ENCODE measurements at places on chromosomes 4 and X.

GRCh38 chr4:186593587-186593973 is 38.2 kb upstream of the MTNR1A start:
- H3K4me1 ChIP-seq: no peaks in the 10 kb centered on the region
- no peaks in the 10 kb centered on the region for H3K36me3 ChIP-seq
- DNase-seq: no peak
- no peaks in the 10 kb centered on the region for H3K27me3 ChIP-seq
- H3K4me3 ChIP-seq: no peak overlapping the region
- no peak overlapping the region for H3K27ac ChIP-seq

- H3K4me3 ChIP-seq: no peak overlapping the region
- H3K27me3 ChIP-seq: no peaks in the 10 kb centered on the region
- H3K27ac ChIP-seq: no peak overlapping the region
- no peaks in the 10 kb centered on the region for H3K4me1 ChIP-seq
- no peaks in the 10 kb centered on the region for H3K36me3 ChIP-seq
- DNase-seq: no peak
Observed at GRCh38 chr4:101142259-101142658, 205.1 kb downstream of the PPP3CA start.

DNA sequence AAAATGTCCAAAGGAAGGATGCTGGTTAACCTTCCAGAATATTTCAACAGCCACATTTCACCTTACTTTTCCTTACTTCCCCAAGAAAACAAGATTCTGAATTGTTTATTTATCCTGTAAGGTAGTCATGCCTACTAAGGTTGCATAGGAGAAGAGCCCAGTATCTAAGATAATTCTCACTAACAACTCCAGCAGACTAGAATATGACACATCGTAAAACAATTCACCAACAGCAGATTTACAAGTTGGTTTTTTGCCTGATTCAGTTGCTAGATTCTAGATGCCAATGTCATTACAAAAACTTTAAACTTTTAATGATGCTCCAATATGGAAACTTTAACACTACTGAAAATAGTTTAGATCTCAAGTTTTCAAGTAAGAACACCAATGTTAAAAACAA is 176.4 kb downstream of the IL13RA2 start:
- H3K4me3 ChIP-seq: no peak overlapping the region
- no peaks in the 10 kb centered on the region for H3K27me3 ChIP-seq
- H3K36me3 ChIP-seq: no peaks in the 10 kb centered on the region
- H3K27ac ChIP-seq: no peak overlapping the region

GRCh38 chr4:137526681-137527080 is 5.6 kb downstream of the PCDH18 start:
- peak overlapping the region; percentile 19 for H3K4me3 ChIP-seq
- H3K4me1 ChIP-seq: no peaks in the 10 kb centered on the region
- no peak for DNase-seq
- H3K27ac ChIP-seq: peak overlapping the region; percentile 16

- no peaks in the 10 kb centered on the region for H3K36me3 ChIP-seq
- no peaks in the 10 kb centered on the region for H3K27me3 ChIP-seq
- peak overlapping the region; percentile 52 for H3K27ac ChIP-seq
Observed at GRCh38 chrX:67780694-67781109, 236.9 kb downstream of the AR start.

DNA sequence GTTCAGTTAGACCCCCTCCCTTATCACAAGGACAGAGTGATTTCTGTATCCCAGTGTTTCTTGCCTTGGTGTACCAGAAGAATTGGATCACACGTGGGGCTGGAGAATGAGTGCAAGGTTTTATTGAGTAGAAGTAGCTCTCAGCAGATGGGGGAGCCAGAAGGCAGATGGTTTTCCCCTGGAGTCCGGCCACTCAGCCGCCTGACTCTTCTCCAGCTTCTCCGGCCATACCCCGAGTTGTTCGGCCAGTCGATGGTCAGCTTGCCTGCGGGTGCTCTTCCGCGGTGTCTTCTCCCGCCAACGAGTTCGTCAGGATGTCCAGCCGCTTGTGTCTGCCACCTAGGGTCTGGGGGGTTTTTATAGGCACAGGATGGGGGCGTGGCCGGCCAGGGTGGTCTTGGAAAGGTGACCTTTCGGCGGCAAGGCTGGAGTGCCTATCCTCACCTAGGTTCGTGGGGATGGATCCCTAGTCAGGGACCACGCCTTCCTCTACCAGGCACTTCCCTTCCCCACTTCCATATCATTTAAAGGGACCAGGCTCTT is 14.5 kb downstream of the GAB1 start:
- H3K36me3 ChIP-seq: no peaks in the 10 kb centered on the region
- DNase-seq: no peak
- H3K4me1 ChIP-seq: peaks cover 49% of the 10 kb centered on the region

DNA sequence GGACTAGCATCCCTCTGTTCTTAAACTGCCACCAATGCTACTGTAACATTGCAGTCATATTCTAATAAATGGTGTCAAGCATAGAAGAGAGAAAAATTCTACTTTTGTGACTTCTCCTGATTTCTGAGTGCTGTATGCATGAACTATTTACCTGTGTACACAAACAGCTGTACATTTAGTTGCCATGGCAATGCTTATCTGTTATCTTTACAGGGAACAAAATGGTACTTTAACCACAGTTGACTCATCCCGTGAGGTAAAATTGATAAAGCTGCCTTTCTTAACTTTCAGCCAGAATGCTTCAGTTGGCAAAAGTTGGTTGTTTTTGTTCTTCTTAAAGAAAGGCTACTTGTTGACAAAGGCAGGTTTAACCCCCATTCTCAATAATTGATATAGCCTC is 587.5 kb upstream of the MAGEB2 start:
- peak; percentile 19 for DNase-seq
- H3K27me3 ChIP-seq: no peaks in the 10 kb centered on the region
- H3K36me3 ChIP-seq: no peaks in the 10 kb centered on the region
- H3K27ac ChIP-seq: no peak overlapping the region
- no peaks in the 10 kb centered on the region for H3K4me1 ChIP-seq
- no peak overlapping the region for H3K4me3 ChIP-seq

DNA sequence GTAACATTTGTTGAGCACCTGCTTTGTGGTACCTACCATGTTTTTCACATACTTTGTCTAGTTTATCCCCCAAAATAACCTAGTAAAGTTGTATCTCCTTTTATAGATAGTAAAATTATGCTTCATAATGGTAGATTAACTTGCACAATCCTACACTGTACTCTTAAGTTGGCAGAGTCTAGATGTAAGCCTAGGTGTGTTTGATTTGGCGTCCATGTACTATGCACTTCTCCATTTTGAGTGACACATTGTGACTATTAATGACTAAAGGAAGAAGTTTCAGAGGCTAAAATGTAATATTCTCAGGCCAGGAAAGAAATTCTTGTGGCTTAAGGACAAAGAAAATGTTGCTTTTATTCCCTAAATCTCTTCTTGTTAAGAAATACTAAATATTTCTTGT is 15.4 kb downstream of the PLK4 start:
- H3K4me1 ChIP-seq: no peaks in the 10 kb centered on the region
- H3K27ac ChIP-seq: no peak overlapping the region
- no peaks in the 10 kb centered on the region for H3K36me3 ChIP-seq
- H3K4me3 ChIP-seq: no peak overlapping the region
- no peaks in the 10 kb centered on the region for H3K27me3 ChIP-seq
- no peak for DNase-seq

GRCh38 chrX:88355252-88355651 is 391.8 kb upstream of the CPXCR1 start:
- H3K36me3 ChIP-seq: no peaks in the 10 kb centered on the region
- no peaks in the 10 kb centered on the region for H3K4me1 ChIP-seq
- peak; percentile 8 for DNase-seq
- no peak overlapping the region for H3K4me3 ChIP-seq
- no peaks in the 10 kb centered on the region for H3K27me3 ChIP-seq
- no peak overlapping the region for H3K27ac ChIP-seq

GRCh38 chrX:127037159-127037558 is 217.6 kb downstream of the PRR32 start:
- H3K27me3 ChIP-seq: no peaks in the 10 kb centered on the region
- H3K27ac ChIP-seq: no peak overlapping the region
- no peaks in the 10 kb centered on the region for H3K36me3 ChIP-seq

DNA sequence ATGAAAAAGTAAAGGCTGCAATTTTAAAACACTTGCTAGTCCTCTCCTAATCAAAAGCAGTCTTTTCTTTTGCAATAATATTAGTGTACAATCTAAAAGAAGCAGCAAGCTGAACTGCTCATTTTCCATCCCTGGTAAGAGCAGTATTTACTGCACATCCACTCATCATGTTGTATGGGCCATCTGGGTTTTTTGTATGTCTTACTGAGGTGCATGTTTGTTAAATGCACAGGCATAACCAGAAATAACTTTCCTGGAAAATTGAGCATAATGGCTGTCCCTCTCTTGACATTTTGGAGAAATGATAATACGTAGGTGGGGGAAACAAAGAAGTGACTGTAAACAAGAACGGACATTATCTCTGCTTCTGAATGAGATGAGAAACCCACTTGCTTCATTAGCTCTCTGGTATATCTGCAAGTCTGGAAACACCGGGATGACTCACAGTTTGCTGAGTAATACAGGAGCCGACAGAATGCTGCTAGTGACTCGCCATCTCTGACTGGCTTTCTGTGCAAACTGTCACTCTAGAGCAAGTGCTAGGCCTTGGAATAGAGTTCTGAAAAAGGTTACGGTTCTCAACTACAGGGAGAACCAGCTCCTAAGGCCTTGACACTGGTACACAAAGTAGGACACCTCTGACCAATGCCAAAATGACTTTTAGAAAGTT is 85.7 kb upstream of the MTM1 start:
- no peaks in the 10 kb centered on the region for H3K27me3 ChIP-seq
- H3K36me3 ChIP-seq: no peaks in the 10 kb centered on the region
- H3K27ac ChIP-seq: no peak overlapping the region

DNA sequence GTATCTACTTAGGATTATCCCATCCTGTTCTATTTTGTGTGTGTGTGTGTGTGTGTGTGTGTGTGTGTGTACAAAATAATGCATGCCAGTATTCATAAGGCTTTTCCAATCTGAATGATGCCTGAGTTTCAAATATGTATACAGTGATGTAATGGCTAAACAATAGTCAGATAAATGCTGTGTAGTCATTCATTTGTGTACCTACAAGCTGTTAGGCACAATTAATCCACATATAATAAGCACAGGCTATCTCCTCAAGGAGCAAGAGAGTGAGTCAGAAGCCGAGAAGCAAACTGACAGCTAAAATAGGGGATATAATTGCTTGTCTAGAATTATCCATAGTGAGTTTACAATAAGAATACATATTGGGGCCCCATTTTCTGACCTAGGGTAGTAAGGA is 15.7 kb downstream of the DMD start:
- no peaks in the 10 kb centered on the region for H3K36me3 ChIP-seq
- no peaks in the 10 kb centered on the region for H3K4me1 ChIP-seq
- no peak for DNase-seq
- no peak overlapping the region for H3K27ac ChIP-seq
- no peaks in the 10 kb centered on the region for H3K27me3 ChIP-seq

DNA sequence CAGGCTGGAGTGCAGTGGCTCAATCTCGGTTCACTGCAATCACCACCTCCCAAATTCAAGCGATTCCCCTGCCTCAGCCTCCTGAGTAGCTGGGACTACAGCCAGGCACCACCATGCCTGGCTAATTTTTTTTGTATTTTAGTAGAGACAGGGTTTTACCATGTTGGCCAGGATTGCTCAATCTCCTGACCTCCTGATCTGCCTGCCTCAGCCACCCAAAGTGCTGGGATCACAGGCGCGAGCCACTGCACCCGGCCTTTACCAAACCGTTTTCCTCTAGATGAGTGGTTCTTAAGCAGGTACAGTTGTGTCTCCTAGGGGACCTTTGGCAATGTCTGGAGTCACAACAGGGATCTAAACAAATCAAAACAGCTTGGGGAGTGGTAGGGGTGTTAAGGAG is 11.6 kb downstream of the AMELX start:
- H3K36me3 ChIP-seq: no peaks in the 10 kb centered on the region
- H3K27ac ChIP-seq: no peak overlapping the region
- no peaks in the 10 kb centered on the region for H3K4me1 ChIP-seq

DNA sequence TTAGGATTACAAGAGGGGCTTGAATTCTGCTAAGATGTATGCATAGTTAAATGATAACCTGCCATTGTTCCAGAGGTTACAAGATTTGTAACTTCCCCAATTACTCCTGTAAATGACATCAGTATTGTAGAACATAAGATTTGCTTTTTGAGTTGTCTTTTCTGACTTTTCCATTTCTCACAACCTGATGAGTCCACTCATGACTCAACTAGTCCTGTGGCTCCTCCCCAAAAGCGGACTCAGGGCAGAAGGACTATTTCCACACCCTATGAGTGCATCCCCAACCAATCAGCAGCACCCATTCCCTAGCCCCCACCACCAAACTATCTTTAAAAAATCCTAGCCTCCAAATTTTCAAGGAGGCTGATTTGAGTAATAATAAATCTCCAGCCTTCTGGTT is 54.7 kb downstream of the HOPX start:
- no peaks in the 10 kb centered on the region for H3K27me3 ChIP-seq
- H3K36me3 ChIP-seq: no peaks in the 10 kb centered on the region
- H3K4me1 ChIP-seq: no peaks in the 10 kb centered on the region
- H3K27ac ChIP-seq: no peak overlapping the region

GRCh38 chr4:28227764-28228163 is 1367.1 kb downstream of the STIM2 start:
- H3K27ac ChIP-seq: no peak overlapping the region
- no peak overlapping the region for H3K4me3 ChIP-seq
- H3K4me1 ChIP-seq: no peaks in the 10 kb centered on the region
- H3K36me3 ChIP-seq: no peaks in the 10 kb centered on the region
- H3K27me3 ChIP-seq: no peaks in the 10 kb centered on the region

- H3K27ac ChIP-seq: no peak overlapping the region
- no peaks in the 10 kb centered on the region for H3K27me3 ChIP-seq
- DNase-seq: no peak
- H3K36me3 ChIP-seq: no peaks in the 10 kb centered on the region
- H3K4me1 ChIP-seq: peaks cover 10% of the 10 kb centered on the region
- no peak overlapping the region for H3K4me3 ChIP-seq
Observed at GRCh38 chrX:1385253-1386223, 6.4 kb downstream of the SLC25A6 start.

DNA sequence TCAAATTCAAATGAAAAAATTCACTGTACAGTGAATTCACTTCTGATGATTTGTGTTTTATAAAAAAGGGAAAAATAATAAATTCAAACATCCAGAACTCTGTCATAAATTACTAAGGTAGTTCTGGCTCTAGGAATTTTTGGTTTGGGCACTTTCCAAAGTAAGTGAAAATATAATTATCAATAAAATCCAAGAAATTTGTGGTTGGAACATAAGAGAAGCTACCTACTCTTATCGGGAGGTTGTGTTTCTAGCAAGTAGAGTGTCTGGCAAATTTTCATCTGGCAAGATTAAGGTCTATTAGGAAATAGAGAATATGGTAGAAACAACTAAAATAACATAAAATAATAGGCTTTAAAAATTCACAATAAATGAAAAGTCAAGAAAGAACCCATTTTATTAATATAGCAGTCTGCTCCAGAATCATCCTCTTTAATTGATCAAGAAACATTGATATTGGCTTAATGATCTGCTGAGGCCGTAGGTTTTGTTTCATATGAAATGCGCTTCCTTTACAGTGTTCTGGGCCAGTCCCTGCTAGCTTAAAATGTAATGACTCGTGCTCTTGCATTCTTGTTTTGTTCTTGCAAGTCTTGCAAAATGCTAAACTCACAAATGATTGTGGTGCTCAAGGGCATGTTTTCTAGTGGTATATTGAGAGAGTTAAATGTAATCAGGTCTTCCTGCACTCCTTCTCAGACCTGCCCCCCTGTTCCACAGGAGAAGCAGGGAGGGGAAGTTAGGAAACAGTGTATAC is 331.4 kb downstream of the RAPGEF2 start:
- no peak overlapping the region for H3K4me3 ChIP-seq
- no peak for DNase-seq
- no peak overlapping the region for H3K27ac ChIP-seq
- H3K27me3 ChIP-seq: no peaks in the 10 kb centered on the region

Measured in hepatocyte (in vitro differentiated cells).